CD8-positive, alpha-beta memory T cell (primary cell): ENCODE measurements at places on chromosomes 16 and 17. TPM values are rescaled to one million over a fixed set of nuclear protein-coding genes. Genes with fewer than 3 reads are reported as not detected.

GCGR gene
- not detected for total RNA-seq

GRCh38 chr16:4194661-4195060 is 47.2 kb downstream of the SRL start:
- no peak for DNase-seq

DNA sequence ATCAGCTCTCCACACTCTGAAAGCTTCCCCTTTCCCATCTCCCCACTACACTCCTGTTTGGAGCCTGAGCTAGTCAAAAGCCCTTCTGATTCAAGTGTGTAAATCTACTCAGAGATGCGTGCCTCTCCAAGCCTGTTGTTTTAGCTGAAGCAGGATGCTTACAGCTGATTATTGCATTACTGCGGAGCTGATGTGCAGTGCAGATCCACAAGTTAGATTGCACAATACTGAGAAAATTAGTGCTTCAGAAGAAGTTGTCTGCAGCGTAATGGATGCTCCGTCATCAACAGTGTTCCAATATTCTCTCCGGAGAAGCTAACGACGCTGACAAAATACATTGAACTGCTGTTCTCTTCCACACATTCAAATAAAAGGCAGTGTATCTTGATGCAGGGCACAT is 44.8 kb upstream of the NLRP1 start:
- no peak for DNase-seq

CCDC78 gene
- 9.8 TPM for total RNA-seq

DNA sequence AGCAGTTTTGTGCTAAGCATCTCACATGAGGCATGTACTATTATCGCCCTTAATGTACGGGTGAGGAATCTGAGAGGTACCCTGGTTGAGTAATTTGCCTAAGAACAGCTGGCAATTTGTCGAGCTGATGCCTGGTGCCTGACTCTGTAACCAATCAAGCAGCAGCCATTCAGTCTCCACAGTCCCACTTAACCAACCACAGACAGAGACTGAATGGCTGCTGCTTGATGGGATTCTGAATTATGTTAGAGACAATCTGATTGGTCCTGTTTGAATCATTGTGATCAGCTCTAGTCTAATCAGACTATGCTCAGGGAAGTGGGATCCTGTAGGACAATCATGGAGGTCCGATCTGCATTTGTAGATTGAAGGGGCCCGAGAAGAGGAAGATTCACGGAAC is 447.0 kb downstream of the SHISA9 start:
- DNase-seq, result no peak

- no peak for DNase-seq
Observed at GRCh38 chr16:85778873-85779272, 20.5 kb downstream of the EMC8 start.

DNA sequence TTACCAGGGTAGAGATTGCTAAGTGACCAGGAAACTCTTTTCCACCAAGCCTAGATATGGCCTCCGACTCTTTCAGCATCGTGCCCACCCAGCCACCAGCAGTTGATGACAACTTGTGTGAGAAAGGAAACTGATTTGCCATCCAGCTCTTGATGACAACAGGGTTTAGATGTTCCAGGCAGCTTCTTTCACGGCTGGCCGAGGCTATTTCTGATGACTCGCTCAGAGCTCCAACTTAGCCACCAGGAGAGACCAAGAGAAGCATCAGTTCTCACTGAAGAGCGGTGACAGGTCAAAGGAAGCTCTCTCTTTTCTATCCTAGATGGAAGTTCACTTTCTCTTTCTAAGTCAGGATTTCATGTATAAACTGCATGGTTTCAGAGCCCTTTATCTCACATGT is 61.2 kb downstream of the MPHOSPH6 start:
- no peak for DNase-seq

- DNase-seq, result no peak
Observed at GRCh38 chr17:66885417-66885816, 50.5 kb downstream of the CACNG5 start.

DNA sequence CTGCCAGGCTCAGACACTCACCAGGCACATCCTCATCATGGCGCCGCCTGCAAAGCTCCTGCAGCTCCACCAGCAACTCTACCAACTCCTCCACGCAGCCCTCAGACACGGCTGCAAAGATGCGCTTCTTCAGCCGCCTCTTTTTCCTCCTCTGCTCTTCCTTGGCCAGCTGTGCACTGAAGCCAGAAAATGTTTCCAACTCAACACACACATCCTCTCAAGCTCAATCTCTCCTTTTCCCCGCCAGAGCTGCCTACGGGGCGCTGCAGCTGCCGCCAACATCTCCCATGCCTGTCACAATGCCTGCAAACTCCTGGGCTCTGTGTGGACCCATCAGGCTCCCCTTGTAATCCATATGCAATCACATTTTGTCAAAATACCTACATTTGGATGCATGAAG is 14.2 kb downstream of the TRPV3 start:
- no peak for DNase-seq

CNGB1 gene
- not detected for total RNA-seq

DNA sequence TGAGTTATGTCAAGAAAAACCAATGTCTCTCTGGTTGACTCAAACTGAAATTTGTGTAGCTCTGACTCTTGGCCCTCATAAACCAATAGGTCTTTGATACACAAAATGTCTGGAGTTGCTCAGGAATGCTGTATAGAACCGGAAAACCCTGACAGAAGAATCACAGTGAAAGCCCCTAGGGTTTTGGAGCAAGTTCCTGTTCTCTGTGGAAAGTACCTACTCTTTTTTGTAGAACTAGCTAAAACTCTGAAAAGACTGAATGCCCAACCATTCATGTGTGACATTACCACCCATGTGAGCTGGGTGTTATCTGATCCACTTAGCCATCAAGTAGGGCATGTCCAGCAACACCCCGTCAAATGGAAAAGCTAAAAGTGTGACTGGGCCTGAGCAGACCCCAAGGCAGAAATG is 28.8 kb downstream of the CCL4 start:
- DNase-seq, result no peak

- DNase-seq, result no peak
Observed at GRCh38 chr16:86379505-86379846, 130.9 kb upstream of the FOXF1 start.

- no peak for DNase-seq
Observed at GRCh38 chr16:65178151-65178550, 56.3 kb upstream of the CDH11 start.

CENPN gene
- 52.2 TPM for total RNA-seq

DNA sequence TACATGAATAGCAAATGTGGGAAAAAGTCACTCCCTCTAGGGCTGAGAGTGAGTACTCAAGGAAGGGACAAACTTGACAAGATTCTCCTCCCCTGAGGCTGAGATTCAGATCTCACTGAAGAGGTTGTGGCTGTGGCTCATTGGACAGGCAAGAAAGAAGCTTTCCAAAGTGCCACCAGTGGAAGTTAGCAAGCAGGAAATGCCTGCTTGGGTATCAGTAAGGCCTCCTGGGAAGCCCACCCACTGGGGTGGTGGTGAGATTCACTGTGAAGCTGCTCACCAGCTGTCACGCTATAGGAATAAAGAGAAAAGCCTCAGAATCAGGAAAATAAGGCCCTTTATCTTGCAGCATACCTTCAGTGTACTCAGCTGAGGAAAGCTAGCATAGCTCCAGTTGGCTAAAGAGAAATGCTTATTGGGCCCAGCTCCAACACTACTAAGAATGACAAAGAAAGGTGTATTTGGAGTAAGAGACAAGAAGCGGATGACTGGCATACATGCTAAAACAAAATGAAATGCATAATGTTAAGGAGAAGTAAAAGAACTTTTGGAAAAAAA is 274.4 kb upstream of the TOM1L1 start:
- no peak for DNase-seq

- DNase-seq, result no peak
Observed at GRCh38 chr16:3643095-3643730, 11.3 kb upstream of the DNASE1 start.

DNA sequence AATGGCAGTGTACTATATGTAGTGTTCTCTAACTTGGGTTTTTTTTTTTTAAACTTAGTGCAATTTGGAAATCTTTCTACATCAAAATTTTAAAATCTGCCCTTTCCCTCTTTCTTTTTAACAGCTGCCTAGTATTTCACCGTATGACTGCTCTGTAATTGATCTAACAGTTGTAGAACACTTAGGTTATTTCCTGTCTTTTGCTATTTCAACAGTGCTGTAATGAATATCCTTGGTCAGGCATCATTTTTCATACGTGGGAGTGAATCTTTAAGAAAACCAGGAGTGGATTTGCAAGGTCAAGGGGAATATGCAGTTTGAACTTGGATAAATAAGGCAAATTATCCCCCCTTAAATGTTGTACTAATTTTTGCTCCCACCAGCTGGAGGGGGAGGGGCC is 3.8 kb downstream of the NLRC5 start:
- DNase-seq, result no peak

TMEM204 gene
- total RNA-seq, result 30.9 TPM

GRCh38 chr17:77617516-77617915 is 341.0 kb upstream of the TNRC6C start:
- no peak for DNase-seq

DNA sequence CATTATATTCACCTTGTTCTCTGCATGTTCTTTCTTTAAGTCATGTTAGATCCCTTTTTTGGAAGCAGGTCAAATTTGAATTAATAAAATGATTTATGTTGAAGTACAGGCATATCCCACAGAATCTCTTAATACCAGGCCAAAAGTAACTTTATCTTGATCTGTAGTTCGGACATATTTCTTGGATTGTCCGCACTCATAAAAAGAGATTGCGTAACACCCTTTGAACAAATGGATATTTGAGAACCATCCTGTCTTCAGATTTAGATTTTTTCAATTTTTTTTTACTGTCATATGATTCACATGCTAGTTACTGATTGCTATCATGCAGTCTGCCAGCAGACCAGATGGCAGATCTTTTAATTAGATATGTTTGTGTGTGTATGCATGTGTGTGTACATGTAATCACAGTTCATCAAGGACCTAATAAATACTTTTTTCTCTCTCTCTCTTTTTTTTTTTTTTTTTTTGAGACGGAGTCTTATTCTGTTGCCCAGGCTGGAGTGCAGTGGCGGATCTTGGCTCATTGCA is 352.6 kb downstream of the WWOX start:
- no peak for DNase-seq

DNA sequence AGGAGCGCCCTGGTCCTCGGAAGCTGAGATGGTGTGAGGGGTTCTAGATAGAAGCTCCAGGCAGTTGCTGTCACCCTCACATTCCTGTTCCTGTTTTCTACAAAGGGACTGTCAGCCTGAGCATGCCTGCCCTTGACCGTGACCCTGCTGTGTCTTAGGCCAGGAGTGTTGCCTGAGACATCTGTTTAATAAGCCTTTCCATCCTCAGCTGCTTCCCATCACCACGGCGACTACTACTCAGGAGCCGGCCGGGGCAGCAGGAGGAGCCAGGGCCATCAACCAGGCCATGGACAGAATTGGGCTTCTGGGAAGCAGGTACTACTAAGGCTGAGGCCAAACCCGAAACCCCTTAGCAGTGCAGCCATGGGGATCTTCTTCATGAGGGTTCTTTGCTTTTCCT is 151.4 kb downstream of the KATNIP start:
- no peak for DNase-seq

DNA sequence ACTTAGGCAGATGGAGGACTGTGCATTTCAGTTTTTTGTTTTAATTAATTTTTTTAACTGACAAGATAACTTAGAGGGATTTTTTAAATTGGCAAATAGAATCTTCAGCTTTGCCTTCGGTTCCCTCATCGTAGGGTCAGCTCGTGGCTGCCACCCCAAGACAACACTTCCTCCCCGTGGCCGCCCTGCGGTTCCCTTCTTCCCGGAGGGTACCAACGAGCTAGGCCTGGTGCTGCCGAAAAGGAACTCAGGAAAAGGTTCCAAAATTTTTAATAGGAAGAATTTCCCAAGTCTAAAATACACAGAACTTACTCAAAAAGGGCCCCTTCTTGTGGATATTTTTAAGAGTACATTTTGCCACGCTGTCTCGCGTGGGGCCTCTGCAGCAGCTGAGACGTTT is 210.4 kb upstream of the CHMP6 start:
- no peak for DNase-seq

DNA sequence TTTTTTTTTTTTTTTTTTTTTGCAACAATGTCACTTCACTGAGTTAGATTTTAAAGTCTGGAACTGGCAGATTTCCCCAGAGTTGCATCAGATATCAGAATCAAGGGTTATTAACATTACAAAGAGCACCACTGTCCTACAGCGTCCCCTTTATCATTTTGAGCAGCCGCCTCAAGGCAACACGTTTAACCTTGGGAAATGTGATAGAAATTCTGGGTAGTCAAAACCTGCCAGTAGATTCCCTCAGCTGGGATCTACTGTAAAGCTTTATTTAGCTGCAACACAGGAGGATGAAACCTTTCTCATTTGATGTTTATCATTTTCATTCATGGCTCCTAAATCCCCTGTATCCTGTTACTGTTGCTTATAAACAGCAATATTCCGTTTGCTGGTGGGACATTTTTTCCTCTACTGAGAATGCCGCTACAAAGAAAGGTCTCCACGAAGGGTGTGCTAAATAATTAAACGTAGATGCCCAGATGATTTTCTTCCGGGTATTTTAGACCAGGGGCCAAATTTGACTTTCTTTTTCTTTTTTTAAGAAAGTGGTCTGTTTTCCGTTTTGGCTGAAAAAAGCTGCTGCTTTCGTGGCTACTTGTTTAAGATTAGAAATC is 436.1 kb upstream of the GOT2 start:
- DNase-seq, result no peak

DNA sequence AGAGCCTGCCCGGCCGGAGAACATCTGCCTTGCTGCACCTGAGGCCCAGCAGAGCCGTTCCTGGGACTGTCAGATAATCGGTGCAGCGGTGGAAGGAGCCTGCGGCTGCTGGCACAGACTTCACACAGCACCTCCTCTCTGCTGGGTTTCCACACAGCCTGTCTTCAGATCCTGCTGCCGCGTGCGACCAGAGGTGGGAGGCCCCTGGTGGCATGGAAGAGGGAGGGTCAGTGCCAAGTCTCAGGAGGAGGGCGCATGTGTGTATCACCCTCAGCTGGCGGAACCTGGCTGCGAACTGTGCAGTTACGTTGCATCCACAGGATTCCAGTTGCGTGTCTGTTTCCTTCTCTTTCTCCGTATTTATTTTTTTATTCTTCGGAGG is 3.3 kb downstream of the CDK5R1 start:
- DNase-seq, result no peak

GRCh38 chr17:50685691-50686493 is 21.8 kb downstream of the ANKRD40 start:
- no peak for DNase-seq

MSLN gene
- total RNA-seq, result not detected

MT1H gene
- total RNA-seq, result 5.5 TPM

- DNase-seq, result no peak
Observed at GRCh38 chr16:27596411-27596810, 46.5 kb downstream of the KATNIP start.
